ENCODE measurements at places on chromosomes 1 and 21. TPM values are rescaled to one million over a fixed set of nuclear protein-coding genes. Genes with fewer than 3 reads are reported as not detected.

OR2L5 gene
- not detected for total RNA-seq

GLMP gene
- total RNA-seq, result 77.8 TPM

LCE3E gene
- not detected for total RNA-seq

GIPC2 gene
- total RNA-seq, result 0.51 TPM

RXFP4 gene
- total RNA-seq, result not detected

GBP4 gene
- total RNA-seq, result not detected

PRKAA2 gene
- 0.76 TPM for total RNA-seq

CELA2B gene
- total RNA-seq, result not detected

CENPF gene
- 25.9 TPM for total RNA-seq

PDZK1 gene
- 0.97 TPM for total RNA-seq

ZNF687 gene
- total RNA-seq, result 16.9 TPM

TUT4 gene
- total RNA-seq, result 14.9 TPM

NEK2 gene
- 11.3 TPM for total RNA-seq

IL20 gene
- total RNA-seq, result not detected

CIART gene
- total RNA-seq, result 1.8 TPM

Measured in GM23248 (cell line).